Anterior cingulate cortex (tissue), 58 donors: ENCODE measurements at places on chromosomes 4 and X.
A peak's percentile ranks its signal among the peaks of the same experiment; 100 is the strongest.

DNA sequence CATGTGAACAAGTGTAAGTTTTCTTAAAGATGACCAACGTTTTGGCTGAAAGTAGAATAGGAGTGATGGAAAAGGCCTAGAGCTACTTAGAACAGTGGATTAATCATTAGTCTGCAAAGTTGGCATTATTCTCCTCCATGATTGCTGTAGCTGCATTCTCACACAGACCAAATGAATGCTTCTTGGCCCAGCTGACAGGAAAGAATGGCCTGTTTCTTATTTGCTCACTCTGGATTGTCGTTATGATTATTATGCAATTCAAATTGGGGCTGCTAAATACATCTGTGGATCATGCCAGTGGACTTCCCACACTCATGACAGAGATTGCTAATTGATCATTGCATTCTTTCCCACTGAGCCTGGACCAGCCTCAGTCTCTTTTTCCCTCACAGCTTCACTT is 285.0 kb downstream of the STIM2 start:
- no peak for DNase-seq

GRCh38 chr4:79281566-79282359 is 44.1 kb downstream of the NAA11 start:
- no peak for DNase-seq

DNA sequence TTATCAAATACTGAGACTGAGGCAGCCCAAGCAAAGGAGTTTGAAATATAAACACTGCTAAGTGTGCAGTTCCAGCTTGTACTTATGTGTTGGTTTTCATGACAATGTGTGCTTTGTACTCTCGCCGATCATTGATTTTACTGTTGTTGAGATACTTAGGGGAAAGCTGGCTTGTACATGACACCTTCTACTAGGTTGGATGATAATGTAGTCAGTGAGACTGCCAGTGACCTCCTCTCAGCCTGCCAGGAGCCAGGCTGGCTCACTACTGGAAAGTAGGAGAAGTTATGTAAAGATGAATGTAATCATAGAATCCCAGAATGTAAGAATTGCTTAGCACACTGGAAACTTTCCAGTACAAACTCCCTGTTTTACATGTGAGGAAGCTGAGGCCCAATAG is 132.0 kb downstream of the AFF2 start:
- no peak for DNase-seq

- DNase-seq: no peak
Observed at GRCh38 chrX:150984169-150984824, 1.2 kb downstream of the HMGB3 start.

- DNase-seq: no peak
Observed at GRCh38 chrX:76183289-76184049, 10.6 kb downstream of the PBDC1 start.

- no peak for DNase-seq
Observed at GRCh38 chrX:15645266-15645665, 19.3 kb downstream of the CLTRN start.

GRCh38 chrX:75118296-75118695 is 37.8 kb downstream of the ABCB7 start:
- DNase-seq: no peak

DNA sequence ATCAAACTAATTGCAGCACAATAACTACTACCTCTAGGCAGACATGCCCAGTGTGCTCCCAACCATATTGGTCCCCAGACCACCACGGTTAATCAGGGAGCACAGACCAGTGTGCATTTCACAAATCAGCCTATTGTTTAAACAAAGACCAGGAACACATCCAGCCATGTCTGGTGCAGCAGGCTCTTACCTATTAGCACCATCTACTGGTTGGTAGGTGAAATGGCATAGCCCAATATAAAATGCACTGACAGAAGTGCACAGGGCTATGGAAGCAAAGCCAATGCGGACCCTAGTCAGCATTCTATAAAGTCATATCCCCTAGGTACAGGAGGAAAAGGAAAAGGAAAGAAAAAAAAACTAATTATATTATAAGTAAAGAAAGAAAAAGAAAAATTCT is 15.5 kb upstream of the CYLC1 start:
- DNase-seq: no peak

- no peak for DNase-seq
Observed at GRCh38 chrX:48787505-48788443, 1.4 kb downstream of the GATA1 start.

GRCh38 chr4:169611157-169611556 is 1.2 kb downstream of the NEK1 start:
- DNase-seq: no peak

- DNase-seq: no peak
Observed at GRCh38 chr4:89549907-89550306, 242.3 kb upstream of the GPRIN3 start.

DNA sequence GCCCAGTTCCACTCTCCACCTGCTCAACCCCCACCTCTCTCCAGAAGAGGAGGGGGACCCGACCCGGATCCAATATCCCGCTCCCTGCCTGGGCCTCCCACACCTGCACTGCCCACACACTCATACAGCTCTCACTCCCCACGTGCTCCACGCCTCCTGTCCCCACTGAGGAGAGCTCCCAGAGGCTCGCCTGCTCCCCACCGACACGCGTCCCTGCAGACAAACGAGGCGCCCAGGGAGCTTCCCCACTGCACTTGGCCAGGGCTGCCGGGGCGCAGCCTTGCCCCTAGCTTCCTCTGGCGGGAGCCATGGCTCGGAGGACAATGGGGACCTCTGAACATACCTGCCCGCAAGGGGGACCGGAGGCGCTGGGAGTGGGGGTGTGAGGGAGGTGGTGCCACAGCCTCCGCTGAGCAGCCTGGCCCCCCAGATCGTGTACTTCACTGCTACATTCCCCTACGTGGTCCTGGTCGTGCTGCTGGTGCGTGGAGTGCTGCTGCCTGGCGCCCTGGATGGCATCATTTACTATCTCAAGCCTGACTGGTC is 5.0 kb downstream of the SLC6A8 start:
- DNase-seq: no peak

DNA sequence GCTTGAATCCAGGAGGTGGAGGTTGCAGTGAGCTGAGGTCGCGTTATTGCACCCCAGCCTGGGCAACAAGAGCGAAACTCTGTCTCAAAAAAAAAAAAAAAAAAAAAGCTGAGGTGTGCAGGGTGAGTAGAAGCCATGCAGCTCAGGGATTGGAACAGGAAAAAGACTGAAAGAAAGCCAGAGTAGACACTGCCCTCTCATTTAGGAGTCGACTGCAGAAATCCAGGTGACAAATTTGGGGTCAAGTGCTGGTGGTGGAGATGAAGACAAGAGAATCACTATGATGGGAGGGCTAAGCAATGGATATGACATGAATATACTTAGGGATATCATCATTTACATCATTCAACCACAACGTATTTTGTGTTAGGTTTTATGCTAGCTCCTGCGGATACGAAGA is 1.9 kb downstream of the NEIL3 start:
- DNase-seq: no peak

DNA sequence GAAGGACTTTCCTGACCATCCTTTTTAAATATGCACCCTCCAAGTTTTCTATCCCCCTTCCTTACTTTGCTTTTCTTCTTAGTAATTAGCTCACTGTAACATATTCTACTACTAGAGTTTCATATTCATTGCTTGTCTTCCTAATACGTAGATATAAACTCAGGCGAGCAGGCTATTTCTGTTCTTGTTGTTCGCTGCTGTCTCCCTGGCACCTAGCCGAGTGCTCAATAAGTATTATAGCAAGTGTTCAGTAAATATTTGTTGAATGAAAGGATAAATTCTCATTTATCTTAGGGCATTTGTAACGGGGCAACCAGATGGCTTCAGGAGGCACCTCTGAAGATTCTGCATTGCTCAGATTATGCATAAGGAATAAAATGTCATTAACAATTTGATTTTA is 6.8 kb upstream of the RHOH start:
- DNase-seq: no peak

GRCh38 chr4:119209077-119209476 is 3.4 kb upstream of the USP53 start:
- no peak for DNase-seq

DNA sequence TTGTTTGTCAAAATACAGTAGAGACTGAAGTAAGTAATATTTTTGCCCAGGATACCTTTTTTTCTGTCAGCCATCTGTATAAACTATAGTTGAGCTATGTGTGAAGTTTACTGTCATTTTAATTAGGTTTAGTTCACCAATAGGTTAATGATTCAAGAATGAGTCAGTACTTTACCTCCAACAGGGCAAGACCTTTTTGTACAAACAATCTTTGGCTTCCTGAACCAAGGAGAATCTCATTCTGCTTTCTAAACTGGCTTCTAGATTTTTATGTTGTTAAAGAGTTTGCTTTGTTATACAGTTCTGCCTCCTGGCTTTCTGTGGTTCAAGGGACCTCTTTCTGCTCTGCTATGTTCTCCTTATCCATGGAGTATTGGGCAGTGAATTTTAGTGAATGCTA is 412.0 kb upstream of the NR3C2 start:
- DNase-seq: no peak

GRCh38 chrX:16654093-16654492 is 4.1 kb downstream of the S100G start:
- DNase-seq: no peak

DNA sequence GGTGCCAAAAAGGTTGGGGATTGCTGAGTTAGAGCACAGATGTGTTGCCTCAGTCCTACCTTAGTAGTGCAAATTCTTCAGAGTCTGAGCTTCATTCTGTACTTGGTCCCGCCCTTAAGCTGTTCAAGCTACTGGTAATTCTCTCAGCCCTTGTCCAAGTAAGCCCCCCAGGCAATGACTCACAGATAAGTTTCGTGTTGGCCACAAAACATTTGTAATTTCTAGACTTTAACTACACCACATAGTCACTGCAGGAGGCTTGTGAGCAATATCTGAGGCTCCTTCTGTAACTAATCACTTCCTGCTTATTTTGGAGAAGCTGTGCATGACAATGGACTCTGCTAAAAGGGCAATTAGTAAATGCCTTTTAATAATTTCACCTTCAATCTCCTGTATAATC is 1420.5 kb downstream of the PCDH7 start:
- DNase-seq: no peak

GRCh38 chrX:150258463-150259430 is 104.4 kb upstream of the MAMLD1 start:
- DNase-seq: no peak

- no peak for DNase-seq
Observed at GRCh38 chr4:183770906-183771305, 111.8 kb downstream of the TRAPPC11 start.

- no peak for DNase-seq
Observed at GRCh38 chr4:168723569-168723968, 226.7 kb downstream of the PALLD start.

DNA sequence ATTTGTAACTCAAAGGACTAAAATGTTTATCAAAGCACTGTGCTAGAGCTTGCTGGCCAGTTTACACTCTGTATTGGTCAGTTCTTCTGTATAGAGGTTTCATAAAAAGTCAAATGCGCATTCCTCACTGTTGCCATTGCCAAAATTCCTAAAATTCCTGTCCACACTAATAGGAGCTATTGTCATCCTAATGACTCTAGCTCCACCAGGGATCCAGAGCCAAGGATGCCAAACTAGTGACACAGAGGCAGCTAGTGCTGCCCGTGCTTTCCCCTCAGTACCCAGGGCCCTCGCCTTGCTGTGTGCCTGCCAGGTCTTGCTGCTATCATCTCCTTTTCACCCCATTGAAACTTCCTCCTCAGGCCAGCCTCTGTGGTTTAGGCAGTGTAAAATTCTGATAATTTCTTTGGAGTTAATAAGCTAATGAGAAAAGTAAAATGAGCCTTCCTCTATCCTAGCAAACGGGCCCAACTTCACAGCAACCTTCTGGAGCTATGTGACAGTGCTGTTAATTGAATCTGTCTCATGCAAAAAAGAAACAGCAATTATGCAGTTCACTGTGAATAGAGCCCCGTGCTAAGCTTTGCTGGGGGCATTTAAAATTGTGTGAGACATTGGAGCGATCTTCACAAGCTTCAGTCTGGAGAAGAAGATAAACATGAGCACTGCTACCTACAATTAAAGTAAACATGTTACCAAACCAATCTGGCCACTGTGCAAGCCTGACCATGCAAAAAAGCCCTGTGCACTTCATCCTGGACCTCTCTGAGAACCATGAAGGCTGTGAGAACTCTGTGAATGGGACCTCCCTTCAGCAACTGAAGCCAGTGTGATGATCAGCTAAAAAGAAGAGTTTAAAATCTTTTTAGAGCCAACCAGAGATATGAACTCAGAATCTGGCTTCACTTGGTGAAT is 43.1 kb upstream of the FGF2 start:
- DNase-seq: no peak

DNA sequence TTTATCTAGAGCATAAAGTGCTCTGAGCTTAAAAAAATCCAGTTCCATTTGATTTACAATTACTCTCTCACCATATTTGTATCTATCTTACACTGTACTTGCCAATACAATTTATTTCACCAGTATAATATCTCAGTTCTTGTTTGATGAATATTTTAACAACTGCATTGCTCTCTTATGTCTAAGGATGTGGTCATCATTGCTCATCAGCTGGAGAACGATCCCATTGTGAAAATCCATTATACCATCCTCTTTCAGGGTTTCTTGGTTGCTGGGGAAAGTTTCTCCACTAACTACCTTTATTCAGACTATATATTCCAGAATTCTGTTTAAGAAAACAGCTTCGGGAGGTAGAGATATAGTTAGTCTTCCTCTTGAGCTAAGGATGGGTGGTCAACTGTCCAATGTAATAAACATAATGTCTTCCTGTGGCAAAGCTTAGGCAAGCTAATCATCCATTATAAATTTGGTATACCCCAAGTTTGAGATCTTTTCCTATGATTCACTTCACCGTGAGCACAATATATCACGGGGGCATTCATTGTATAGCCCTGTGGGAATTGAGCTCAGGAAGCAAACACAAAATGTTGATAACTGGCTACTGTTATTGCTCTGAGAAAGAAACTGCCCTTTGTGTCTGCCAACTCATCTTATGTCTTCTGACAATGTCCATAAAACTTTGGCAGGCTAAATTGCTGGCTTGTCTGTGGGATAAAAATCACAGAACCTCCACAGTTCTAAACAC is 2361.9 kb downstream of the ARAP2 start:
- DNase-seq: no peak

DNA sequence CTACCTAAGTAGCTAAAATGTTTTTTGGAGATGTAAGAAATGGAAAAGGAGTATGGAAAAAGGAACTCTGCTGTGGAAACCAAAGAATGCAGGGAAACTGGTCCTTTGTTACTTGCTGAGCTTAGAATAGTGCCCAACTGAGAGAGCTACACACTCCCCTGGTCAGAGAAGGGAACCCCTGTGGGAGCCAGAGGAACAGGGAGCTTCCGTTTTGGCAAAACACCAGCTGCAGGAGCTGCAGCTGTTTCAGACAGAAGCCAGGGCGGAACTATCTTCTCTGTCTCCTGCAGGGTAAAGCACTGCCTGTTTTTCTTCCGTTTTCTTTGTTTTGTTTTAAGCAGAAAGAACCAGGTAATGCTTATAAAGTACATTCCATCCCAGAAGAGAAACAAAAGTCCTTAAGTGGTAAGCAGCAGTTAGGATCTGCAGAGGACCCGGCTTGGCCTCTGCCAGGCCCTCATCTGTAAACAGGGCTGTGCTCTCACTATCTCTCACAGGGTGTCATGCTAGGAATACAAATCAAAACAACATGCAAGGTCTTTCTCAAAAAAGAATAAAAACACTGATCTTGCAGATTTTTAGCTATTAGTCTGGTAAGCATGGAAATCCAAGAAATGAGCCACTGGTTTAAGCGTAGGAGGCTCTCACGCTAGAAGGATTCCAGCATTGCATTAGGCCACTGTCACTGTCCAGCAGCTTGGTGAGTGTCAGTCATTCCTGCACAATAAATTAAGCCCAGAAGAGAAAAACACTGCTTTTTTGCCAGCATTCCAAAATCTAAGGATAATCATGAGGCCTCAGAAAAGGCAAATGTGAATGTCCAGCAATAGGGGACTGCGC is 76.1 kb downstream of the CHST7 start:
- peak; percentile 16 for DNase-seq

GRCh38 chr4:141840299-141840986 is 204.1 kb downstream of the IL15 start:
- DNase-seq: no peak
